Pancreas (tissue), 10 donors: ENCODE measurements at places on chromosomes 6 and 20. TPM values are rescaled to one million over a fixed set of nuclear protein-coding genes. Genes with fewer than 3 reads are reported as not detected.

SLC32A1 gene
- not detected for total RNA-seq

EPPIN gene
- total RNA-seq = not detected

TRIM31 gene
- 0.22 TPM for total RNA-seq

PRR18 gene
- 0.61 TPM for total RNA-seq

C6orf163 gene
- 1.5 TPM for total RNA-seq

RIN2 gene
- 30.3 TPM for total RNA-seq

JAG1 gene
- 60.1 TPM for total RNA-seq

FNDC11 gene
- total RNA-seq = 0.09 TPM

UBD gene
- total RNA-seq = 1.8 TPM

C6orf132 gene
- 10.5 TPM for total RNA-seq

RAB44 gene
- total RNA-seq = 0.09 TPM

HMGCLL1 gene
- 1.2 TPM for total RNA-seq

SLC44A4 gene
- 57.3 TPM for total RNA-seq

ECT2L gene
- total RNA-seq = not detected

TOMM6 gene
- total RNA-seq = 65.0 TPM

ULBP1 gene
- 0.09 TPM for total RNA-seq

FRK gene
- total RNA-seq = 8.2 TPM

TCP11 gene
- not detected for total RNA-seq

MAK gene
- 0.06 TPM for total RNA-seq

C20orf202 gene
- total RNA-seq = 0.18 TPM

DSE gene
- total RNA-seq = 19.2 TPM

APOBEC2 gene
- 6.2 TPM for total RNA-seq

ZNF217 gene
- total RNA-seq = 24.1 TPM

TMEM217 gene
- 0.19 TPM for total RNA-seq

HLA-DMA gene
- total RNA-seq = 72.9 TPM

VGLL2 gene
- not detected for total RNA-seq

MAPK13 gene
- 29.9 TPM for total RNA-seq

ARMC2 gene
- total RNA-seq = 4.1 TPM

RBM24 gene
- total RNA-seq = not detected

RFX6 gene
- total RNA-seq = 2.6 TPM

TRAPPC3L gene
- not detected for total RNA-seq

ZBP1 gene
- total RNA-seq = 0.24 TPM

MANEA gene
- total RNA-seq = 4.0 TPM

GATA5 gene
- 0.34 TPM for total RNA-seq

SPATS1 gene
- 0.18 TPM for total RNA-seq

GPSM3 gene
- total RNA-seq = 6.5 TPM
